ENCODE measurements at places on chromosomes 7 and 10.

GRCh38 chr7:19116121-19117090, 1.0 kb downstream of the TWIST1 start:
- no peak for DNase-seq

- DNase-seq, result no peak
Measured at GRCh38 chr10:99770408-99771045, 11.9 kb upstream of the ABCC2 start.

GRCh38 chr7:128837521-128837921, 7.3 kb downstream of the FLNC start:
- DNase-seq, result no peak

- no peak for DNase-seq
Measured at GRCh38 chr10:96021332-96021731, 22.1 kb upstream of the CCNJ start.

DNA sequence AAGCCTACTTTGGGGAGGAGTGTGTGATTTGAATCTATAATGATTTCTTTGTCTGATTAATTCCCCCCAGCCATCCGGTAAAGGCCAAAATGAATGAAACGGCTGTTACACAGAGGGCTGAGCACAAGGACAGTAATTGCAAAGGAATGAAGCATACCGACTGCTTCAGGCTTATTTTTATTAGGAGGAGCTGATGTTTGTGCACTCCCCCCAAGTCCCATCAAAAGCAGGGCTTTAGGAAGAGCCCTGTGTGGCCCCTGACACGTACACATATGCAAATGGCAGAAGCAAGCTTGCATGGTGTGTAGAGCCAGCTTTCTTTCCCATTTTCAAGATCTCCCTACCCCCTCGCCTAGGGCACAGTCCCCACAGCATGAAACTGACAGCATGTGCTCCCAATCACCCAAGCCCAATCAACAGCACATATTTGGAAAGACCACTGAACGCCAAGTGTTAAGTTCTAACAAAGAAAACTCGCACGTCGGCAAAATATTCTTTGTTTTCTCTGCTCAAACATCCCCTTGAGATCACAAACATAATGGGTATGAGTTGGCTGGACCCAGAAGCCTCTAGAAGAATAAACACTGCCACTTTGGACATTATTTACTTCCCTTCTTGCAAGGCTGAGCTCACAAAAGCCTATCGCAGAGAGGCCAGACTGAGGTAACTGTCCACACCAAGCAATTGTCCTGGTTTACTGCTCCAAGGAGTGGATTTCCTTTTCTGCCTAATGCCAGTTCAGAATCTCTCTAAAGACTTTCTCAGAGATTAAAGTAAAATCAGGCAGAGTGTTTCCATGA, 143.0 kb downstream of the CUBN start:
- DNase-seq, result no peak

GRCh38 chr7:102050864-102051460, 233.5 kb downstream of the CUX1 start:
- no peak for DNase-seq
